Activated naive CD8-positive, alpha-beta T cell treated with anti-CD3 and anti-CD28 coated beads, Interleukin-2, amount 50 U/mL, for 16 hours (primary cell): ENCODE measurements at places on chromosomes 12 and 14.

- no peak for DNase-seq
These were observed 326.9 kb downstream of the TMEM121 start for GRCh38 chr14:105853089-105853906.

GRCh38 chr14:21915826-21916225 is 242.2 kb upstream of the OR4E1 start:
- DNase-seq, result no peak

DNA sequence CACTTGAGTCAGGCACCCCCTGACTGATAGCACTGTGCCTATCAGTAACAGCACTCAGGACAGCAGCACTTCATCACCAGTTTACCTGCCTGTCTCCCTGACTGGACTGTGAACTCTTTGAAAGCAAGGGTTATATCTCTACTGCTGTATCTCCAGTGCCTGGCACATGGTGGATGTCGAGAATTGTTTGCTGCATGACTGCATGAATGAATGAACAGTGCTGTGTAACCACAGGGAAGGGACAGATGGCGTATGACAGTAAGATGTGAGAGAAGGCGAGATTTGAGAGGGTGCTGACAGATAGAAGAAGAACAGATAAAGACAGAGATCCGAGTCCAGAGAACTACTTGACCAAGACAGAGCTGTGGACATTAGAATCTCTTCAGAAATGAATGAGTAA is 29.7 kb downstream of the BRAP start:
- no peak for DNase-seq

- DNase-seq, result no peak
These were observed 185.0 kb downstream of the DPF3 start for GRCh38 chr14:72708708-72709475.

DNA sequence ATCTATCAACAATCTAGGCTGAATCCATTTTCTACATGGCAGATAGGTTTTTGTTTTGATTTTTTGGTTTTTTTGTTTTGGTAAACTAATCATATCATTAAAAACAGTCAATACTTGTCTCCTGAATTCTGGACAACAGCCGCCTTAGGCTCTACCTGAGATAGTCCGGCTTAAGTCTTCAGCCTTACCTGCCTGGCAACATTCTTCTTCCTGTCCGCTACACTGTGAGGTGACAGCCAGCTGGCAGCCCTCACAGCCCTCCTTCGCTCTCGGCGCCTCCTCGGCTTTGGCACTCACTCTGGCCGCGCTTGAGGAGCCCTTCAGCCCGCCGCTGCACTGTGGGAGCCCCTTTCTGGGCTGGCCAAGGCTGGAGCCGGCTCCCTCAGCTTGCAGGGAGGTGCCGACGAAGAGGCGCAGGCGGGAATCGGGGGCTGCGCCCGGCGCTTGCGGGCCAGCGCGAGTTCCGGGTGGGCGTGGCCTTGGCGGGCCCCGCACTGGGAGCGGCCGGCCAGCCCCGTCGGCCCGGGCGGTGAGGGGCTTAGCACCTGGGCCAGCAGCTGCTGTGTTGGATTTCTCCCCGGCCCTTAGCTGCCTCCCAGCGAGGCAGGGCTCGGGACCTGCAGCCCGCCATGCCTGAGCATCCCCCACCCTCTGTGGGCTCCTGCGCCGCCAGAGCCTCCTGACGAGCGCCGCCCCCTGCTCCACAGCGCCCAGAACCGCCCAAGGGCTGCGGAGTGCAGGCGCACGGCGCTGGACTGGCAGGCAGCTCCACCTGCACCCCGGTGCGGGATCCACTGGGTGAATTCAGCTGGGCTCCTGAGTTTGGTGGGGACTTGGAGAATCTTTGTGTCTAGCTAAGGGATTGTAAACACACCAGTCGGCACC is 49.0 kb downstream of the MDGA2 start:
- no peak for DNase-seq

DNA sequence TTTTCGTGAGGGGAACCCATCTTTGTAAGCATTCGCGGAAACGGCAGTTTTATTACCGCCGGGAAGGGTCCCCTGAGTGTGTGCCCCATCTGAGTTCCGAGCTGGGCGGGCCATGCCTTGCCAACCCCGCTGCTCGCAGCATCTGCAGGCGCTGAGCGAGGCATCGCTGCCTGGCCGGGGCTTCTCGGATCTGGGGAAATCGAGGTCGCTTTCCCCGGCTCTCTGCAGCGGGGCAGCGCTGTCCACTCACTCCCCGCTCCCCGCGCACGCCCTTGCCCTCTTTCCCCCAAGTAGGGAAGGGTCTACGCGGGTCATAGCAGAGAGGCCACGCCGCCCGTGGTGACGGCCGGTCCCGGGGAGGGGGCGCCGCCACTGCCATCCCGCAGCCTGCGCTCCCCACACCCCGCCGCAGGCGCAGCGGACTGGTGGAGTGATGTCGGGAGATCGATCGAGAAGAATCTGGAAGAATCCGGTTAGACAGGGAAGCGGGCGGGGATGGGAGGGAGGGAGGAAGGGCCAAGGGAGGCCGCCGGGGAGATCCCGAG is 507 bp upstream of the FKBP4 start:
- no peak for DNase-seq

DNA sequence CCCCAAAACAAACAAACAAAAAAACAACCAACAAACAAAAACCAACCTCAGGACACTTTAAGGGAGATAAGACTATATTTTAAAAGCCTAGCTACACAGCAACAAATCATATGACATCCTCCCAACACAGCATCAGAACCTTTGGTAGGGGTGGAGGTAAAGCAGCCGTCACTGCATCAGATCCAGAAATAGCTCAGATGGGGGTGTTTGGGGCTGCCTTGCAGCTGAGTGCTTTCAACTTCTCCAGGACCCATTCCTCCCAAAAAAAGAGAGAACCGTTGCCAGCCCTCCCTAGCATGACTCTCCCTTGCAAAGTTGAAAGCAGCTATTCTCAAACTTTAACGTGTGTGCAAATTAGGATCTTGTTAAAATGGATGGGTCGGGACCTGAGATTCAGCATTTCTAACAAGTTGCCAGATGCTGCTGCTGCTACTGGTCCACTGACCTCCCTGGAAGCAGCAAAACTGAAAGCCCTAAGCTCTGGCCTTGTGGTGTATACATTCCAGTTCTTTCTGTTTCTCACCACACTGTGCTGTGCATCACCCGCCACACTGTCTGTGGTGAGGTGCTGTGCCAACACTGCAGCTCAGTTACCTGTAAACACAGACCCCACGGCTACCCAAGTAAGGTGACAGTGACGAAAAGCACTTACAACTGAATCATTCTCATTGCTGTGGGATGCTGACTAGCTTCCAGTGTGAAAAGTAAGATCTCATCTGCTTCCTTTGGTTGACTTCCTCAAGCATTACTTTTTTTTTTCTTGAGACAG is 54.0 kb downstream of the SLC38A1 start:
- peak; percentile 62 for DNase-seq

DNA sequence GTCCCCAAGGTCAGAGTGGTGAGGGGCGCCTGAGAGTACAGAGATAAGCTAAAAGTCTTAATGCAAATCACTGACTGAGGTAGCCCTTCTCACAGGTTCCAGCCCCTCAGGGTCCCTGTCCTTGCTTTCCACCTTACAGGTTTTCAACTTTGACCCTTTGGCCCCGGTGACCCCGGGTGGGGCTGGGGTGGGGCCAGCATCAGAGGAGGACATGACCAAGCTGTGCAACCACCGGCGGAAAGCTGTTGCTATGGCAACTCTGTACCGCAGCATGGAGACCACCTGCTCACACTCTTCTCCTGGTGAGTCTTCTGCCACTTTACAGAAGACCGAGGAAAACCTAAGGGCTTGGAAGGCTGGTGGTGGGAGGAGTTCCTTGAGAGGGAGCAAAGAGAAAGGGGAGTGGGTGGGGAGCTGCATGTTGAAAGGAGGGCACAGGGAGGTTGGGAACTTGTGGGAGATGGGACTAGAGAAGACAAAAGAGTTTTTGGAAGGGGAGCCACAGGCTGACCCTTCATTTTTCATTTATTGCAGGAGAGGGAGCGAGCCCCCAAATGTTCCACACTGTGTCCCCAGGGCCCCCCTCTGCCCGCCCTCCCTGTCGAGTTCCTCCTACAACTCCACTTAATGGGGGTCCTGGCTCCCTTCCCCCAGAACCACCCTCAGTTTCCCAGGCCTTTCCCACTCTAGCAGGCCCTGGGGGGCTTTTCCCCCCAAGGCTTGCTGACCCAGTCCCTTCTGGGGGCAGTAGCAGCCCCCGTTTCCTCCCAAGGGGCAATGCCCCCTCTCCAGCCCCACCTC is 2.4 kb downstream of the MBD6 start:
- no peak for DNase-seq

DNA sequence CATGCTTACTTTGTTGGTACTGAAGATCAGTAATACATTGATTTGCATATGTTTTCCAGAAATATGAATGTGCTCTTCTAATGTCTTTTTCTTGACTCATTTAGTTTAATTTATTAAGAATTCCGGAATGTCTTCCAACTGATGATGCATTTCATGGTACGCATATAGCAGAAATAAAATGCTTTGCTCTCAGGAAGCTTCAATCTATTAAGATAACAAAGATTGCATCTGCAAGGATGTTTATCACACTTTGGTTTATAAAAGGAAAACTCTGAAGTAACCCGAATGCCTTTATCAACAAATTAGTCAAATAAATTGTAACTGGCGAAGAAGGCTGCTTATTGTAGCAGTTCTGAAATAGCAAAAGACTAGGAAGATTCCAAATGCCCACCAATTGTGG is 166.4 kb upstream of the LMNTD1 start:
- DNase-seq, result no peak

DNA sequence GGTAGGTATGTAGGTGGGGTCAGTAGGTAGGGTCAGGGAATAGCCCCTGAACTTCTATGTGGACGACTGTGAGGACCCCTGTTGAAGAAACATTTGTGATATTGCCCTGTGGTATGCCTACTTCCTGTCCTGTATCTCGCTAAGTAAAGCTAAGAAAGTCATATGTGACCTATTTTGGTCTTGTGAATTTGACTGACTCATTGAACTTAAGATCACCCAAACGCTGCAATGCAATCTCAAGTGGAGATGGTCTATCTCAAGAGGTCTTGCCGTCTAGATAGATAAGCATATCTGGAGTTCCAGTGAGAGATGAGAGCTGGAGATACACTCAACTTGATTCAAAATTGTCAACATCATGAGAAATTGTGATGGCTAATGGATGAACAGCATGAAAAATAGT is 73.8 kb downstream of the TRAFD1 start:
- DNase-seq, result no peak

- DNase-seq, result no peak
These were observed 30.5 kb upstream of the AP4S1 start for GRCh38 chr14:30994681-30995620.

DNA sequence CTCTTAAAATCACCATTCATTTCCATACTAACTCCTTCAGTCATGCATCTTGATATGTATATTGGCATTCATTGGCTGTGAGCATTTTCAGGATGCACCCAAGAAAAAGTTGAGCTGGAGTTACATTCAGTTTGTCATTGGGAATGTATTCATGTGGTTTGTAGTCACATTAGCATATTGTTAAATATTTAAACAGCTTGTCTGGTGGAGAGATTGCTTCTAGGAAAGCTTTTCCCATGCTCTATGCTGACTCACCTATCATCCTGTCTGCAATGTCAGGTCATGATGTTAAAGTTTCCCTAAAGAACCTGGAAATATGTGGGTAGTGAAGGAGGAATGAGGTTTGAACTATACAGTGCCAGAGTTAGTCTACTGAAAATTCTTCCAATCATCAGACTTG is 583.6 kb downstream of the GALC start:
- no peak for DNase-seq

- no peak for DNase-seq
These were observed 15.0 kb upstream of the FBXO33 start for GRCh38 chr14:39447175-39447661.

- no peak for DNase-seq
These were observed 5.1 kb upstream of the DYNC1H1 start for GRCh38 chr14:101959277-101959676.

GRCh38 chr12:74889563-74890236 is 319.9 kb downstream of the KCNC2 start:
- no peak for DNase-seq

GRCh38 chr14:75570797-75571196 is 7.6 kb upstream of the FLVCR2 start:
- DNase-seq, result no peak

DNA sequence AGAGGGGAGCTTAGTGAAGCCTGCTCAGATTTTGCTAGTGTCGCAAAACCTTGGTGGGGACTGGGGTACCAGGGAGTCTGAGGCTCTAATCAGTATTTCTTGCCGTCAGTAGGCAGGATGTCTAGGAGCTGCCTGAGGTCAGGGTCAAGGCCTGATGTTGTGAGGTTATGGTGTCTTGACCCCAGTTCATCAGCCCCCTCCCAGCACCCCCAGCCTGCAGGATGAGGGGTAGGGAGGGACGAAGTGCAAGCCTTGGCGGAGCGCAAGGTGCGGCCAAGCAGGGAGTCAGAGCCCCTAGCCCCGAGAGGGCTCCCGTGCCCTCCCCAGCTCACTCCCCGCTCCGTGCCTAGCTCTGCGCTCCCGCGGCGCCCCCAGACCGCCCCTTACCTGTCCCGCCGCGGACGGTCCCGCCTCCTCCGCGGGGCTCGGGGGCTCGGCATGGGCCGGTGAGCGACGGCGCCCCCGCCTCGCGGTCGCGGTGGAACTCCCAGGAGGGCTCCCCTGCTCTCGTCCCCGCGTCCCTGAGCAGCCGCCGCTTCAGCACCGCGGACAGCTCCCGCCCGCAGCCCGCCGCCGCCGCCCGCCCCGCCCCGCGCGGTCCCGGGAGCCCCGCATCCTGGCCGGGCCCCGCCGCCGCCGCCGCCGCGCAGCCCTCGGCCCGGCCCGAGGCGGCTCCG is 347 bp downstream of the SYNDIG1L start:
- DNase-seq, result peak; percentile 14

DNA sequence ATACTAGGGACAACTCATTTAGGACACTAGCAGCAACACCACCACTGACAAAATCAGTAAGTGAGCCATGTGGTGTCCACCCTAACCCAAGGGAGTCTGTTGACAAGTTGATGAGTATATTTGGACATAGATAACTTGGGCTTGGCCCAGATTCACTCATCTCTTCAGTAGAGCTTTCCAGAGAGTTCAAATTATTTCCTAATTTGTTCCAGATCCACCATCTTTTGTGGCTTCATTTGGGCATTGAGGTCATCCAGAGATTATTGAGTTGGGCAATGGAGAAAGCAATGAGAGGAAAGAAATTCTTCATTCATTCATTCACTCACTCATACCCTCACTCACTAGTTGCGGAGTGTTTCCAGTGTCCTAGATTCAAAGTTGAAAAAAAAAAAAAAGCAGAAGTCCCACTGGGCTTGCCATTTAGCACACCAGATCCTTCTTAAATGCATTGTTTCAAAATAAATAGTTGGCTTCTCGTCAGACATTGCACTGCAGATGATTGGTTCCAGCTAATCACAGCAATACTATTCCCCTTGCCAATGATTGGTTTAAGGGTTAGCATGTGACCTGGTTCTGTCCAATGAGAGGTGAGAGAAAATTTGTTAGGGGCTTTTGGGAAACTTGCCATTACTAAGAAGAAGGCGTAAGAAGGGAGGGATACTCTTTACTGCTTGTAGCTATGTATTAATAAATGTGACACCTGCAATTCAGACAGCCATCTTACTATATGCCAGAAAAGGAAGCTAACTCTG is 31.8 kb upstream of the WSCD2 start:
- no peak for DNase-seq

- DNase-seq, result peak; percentile 6
These were observed 165.5 kb upstream of the DYRK2 start for GRCh38 chr12:67482751-67483661.
